ENCODE measurements at places on chromosomes 5 and 9. TPM values are rescaled to one million over a fixed set of nuclear protein-coding genes. Genes with fewer than 3 reads are reported as not detected.

TMEM141 gene
- 165 TPM for polyA plus RNA-seq

FER gene
- 9.5 TPM for polyA plus RNA-seq

LCN6 gene
- polyA plus RNA-seq, result not detected

DNA sequence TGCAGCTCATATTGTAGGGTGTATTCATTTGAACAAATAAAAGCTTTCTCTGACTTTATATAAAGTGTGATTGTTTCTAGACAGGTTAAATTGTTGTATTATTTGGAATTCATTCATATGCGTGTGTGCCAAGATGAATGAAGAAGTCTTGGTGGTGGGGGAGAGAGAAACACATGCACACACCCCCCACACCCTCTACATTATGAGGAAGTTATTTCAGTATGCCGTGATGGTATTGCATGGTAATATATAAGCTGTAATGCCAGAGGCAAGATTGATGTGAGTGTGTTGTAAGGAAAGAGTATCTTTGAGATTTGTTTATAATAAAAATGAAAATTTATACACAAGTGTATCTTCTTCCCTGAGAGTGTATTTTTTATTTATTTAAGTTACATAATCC is 71.0 kb downstream of the IPO11 start:
- no peak for DNase-seq

GRCh38 chr9:124180557-124180956 is 77.2 kb upstream of the NEK6 start:
- DNase-seq, result no peak

DNA sequence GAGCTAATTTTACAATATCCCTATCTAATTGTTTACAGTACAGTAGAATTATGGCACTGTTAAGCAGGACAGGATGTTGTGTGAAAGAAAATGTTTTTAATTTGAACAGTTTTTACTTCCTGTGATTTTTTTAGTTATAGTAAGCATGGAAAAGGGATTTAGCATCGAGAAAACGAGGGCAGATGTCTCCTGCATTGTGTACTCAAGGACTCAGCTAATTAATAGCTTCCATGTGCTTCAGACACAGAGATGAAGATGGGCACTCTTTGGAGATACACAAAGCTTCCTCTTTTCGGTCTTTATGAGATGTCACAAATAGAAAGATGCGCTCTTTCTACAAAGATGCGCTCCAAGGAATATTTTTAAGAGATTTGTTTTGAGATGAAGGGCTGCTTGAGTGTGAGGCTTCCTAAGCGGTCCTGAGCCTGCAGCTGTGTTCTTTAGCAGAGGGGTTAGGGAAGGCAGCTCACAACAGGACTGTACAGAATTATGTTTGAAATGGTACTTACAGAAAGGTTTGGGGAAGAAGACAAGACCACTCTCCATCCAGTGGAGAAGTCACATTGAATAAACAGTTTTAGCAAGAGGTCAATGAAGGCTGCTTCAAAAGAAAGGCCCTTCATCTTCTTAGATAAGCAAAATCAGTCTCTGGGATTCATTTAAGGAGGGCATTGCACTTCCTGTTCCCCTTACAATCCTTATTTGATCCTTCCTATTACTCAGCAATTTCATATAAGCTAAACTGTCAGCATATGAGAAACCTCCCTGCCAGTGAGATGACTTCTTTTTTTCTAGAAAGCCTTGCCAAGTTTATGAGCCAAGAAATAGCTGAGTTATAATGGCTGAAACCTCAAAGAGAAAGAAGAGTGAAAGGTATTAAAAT is 311.5 kb downstream of the EFNA5 start:
- peak; percentile 19 for DNase-seq

GRCh38 chr5:6454628-6455053 is 6.0 kb downstream of the UBE2QL1 start:
- DNase-seq, result no peak

GRCh38 chr9:134913713-134914500 is 3.8 kb downstream of the FCN1 start:
- no peak for DNase-seq

DNA sequence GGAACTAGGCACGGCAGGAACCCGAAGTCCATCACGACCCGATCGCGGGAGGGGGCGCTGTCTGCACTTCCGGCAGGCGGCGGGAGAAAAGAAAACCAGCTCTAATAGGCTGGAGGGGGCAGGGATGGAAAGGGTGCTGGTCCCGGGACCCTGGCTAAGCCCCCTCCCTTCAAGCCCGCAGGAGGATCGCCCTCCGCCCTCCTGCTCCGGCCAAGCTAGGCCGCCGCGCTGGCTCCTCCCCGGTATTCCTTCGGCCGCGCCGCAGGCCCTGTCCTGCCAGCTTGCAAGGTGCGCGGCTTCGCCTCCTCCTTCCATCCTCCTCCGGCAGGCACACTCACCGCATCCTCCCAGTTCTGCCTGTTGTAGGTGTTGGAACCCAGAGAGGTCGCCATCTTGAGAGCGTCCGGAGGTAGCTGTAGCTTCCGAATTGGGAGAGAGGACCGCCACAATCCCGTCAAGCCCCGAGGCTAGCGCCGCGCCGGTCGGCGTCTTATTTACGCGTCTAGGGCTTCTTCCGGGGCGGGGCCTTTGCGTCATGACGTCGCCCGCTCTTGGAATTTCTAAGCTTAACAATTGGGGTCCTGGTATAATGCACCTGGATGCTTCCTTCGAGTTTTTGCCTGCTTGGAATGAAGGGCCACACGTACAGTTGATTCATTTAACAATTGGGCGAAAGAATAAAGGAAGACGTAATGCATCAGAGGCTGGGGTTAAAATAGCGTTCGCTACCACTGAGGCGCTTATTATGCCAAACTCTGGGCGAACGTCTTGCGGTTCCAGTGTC is at the start of gene RBM22:
Gene RBM22, minus strand, starts transcription at position 469 of the 784 bp plus-strand sequence. Its CDS starts 77 bp downstream, at position 392.
- DNase-seq, result peak; percentile 83

GRCh38 chr9:13116292-13116691 is 163.2 kb downstream of the MPDZ start:
- DNase-seq, result no peak

DNA sequence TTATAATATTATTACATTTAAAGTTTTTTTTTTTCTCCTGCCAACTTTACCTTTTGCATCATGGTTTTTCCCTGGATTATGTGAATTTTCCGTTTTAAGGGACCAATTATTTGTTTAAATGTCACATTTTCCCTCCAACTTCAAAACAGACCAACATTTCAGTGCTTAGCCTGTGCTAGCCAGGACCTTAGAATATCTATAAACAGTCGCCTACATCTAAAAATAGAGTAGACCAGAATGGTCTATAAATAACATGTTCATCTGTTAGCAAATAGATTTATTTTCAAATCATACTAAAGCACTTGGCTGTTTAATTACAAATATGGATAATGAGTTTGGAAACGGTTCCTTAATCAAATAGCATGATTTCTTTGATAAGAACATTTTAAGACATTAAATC is 192.0 kb downstream of the FBN2 start:
- no peak for DNase-seq

DNA sequence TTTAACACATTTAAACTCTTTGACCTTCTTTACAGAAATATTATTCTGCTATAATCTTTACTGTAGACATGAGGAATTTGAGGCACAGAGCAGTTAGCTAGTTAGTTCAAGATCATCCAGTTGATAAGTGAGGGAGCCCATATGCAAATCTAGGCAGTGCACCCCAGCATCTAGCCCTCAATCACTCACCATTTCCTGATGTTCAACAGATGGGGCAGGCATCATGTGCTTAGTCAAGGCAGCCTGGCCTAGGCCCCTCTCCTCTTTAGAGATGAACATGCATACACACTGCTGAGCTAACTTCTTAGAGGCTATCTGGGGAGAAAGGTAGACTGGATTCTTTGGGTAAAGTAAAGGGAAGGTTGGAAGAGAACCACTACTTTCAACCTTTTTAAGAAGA is 206.8 kb upstream of the SLC24A2 start:
- no peak for DNase-seq

DNA sequence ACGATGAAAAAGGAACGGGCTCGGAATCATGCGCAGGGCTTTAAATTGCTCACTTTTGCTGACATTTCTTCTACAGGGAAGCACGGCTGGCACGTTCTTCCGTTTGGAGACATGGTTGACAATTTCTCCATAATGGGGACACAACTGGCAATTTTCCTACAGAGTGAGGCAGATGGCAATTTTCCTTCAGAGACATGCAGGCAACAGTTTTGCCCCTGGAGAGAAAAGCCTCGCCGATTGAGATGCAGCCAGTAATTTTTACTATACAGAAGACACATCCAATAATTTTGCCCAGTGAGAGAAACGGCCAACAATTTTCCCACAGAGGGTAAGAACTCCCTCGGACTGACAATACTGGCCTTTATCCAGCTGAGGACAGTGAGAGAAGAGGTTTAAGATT is 90.9 kb upstream of the GPR151 start:
- no peak for DNase-seq

GRCh38 chr9:114155263-114155994 is at the start of gene COL27A1:
Gene COL27A1, plus strand, starts transcription at chr9:114155537. Its CDS starts 414 bp downstream, at chr9:114155951.
- peak; percentile 65 for DNase-seq

All from mammary epithelial cell (primary cell).